ENCODE measurements at places on chromosomes 16 and 17. TPM values are rescaled to one million over a fixed set of nuclear protein-coding genes. Genes with fewer than 3 reads are reported as not detected.

Gene MYH11
- 0.05 TPM for total RNA-seq

Gene KRT28
- not detected for total RNA-seq

DNA sequence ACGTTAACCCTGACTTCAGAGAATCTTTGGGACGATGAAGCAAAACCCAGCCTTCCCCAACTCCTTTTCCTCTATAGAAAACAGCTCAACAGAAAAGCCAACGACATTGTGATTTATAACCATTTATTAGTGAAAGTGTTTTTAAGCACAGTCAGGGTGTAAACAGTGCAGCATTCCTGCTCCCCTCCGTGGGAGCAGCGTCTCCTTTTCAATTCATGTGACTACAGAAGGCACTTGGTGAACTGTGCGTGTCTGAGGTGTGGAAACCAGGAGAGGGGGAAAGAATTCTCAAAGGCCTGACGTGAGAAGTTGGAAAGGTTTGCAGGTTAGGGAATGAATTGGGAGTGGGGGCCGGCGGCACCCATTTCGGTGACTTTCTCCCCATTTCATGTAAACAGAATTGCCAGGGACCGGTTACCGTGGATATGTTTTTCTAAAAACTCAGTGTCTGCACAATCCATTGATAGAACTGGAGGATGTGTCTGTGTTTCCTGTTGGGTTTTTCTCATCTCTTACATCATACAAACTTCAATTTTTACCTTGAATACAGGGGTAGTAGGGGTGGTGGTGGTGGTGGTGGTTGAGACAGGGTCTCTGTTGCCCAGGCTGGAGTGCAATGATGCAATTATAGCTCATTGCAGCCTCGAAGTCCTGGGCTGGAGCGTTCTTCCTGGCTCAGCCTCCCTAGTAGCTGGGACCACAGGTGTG is 53.1 kb downstream of the NDE1 start:
- H3K4me1 ChIP-seq, result peaks cover 13% of the 10 kb centered on the region
- DNase-seq, result no peak
- peaks cover 53% of the 10 kb centered on the region for H3K36me3 ChIP-seq
- H3K4me3 ChIP-seq, result no peak overlapping the region

Gene KRTAP4-5
- not detected for total RNA-seq

Gene VTN
- total RNA-seq, result 0.24 TPM

Gene CAVIN1
- 2.4 TPM for total RNA-seq

DNA sequence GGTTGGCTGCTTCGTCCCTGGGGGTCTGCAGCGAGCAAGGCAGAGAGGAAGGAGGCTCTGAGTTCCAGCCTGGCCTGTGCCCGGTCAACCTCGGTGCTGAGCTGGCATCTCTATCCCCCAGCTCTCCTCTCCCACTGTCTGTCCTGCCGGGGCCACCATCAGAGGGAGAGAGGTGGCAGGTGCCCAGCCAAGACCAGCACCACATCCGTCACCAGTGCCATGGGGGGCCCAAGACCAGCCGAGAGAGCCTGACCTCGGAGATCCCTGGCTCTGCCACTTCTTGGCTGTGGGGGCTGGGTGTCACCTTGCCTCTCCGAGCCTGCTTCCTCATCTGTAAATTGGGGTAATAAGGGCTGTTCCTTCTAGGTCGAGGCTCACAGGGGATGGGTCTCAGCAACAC is 560 bp upstream of the P2RX1 start:
- H3K4me3 ChIP-seq, result no peak overlapping the region
- DNase-seq, result no peak
- peaks cover 18% of the 10 kb centered on the region for H3K4me1 ChIP-seq
- no peaks in the 10 kb centered on the region for H3K36me3 ChIP-seq
- no peaks in the 10 kb centered on the region for H3K27me3 ChIP-seq

Data from activated CD4-positive, alpha-beta T cell treated with anti-CD3 and anti-CD28 coated beads, Interleukin-2, amount 10 ng/mL, durations not matched to agents 24 days and 14 days (primary cell).